Left ventricle myocardium superior (tissue), 1 donor: ENCODE measurements at places on chromosomes 11 and 22. TPM values are rescaled to one million over a fixed set of nuclear protein-coding genes. Genes with fewer than 3 reads are reported as not detected.
A peak's percentile ranks its signal among the peaks of the same experiment; 100 is the strongest.

DNA sequence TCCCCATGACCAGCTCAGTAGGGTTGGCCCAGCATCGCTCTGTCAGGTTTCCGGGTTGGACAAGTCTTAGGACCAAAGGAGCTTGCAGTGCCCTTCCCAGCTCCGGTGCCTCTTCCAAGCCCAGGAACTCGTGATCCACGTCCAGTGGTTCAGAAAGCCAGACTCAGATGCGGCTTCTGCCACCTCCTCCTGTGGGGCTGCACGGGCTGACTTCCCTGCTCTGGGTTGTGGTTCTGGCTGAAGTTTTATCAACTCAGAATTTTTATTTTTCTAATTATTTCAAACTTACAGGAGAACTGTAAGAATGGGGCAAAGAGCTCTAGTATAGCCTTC, 85.0 kb downstream of the BCR start:
- no peak for DNase-seq

GRCh38 chr11:125326126-125326525, 161.6 kb downstream of the PKNOX2 start:
- no peak for DNase-seq

The SUSD2 gene
- total RNA-seq = 3.3 TPM

- peak; percentile 74 for DNase-seq
Measured at GRCh38 chr22:36385491-36386350, 2.0 kb downstream of the MYH9 start.

- DNase-seq = no peak
Measured at GRCh38 chr11:6735306-6735705, 36.5 kb downstream of the OR2AG2 start.

DNA sequence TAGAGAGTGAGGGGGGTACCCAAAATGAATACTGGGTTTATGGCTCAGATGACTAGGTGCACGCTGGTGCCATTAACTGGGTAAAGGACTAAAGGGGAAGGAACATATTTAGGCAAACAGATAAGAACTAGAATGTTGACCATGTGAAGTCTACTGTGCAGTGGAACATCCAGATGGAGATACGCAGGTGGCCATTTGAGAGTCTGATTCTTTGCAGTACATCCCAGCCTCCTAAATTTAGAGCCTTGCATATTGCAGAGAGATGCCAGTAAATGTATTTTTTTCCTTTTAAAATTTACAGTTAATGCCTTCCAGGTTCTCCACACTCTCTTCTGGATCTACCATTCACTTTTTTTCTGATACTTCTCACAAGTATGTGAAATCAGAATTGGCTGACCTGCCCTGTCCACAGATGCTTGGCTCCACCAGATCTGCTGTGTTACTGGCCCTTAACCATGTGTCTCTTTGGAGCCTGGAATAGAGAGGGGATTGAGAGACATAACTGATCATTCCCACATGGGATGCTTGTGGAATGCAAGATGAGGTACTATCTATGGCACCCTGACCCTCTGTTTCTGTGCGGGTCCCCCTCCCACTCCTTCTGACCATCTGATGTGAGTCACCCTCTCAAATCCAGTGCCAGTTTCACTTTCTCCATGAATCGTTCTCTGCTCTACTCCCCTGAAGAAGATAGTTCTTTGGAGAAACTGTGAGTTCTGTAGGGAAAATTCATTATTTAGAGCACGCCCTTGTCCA, 77.0 kb upstream of the NCAM1 start:
- no peak for DNase-seq

DNA sequence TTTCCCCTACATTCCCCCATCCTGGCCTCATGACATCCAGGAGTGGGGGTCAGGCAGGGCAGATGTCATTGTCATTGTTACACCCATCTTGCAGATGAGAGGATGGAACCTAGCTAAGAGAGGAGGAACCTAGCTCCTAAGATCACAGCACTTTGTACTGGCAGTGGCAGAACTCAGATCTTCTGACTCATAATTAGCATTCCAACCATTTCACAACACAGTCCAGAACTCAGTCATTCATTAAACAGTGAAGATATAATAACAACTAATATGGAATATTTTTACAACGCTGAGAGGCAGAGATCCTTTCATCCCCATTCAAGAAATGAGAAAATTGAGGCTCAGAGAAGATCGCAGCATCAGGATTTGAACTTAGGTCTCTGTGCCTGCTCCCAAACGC, 127.8 kb downstream of the CHST1 start:
- no peak for DNase-seq

GRCh38 chr22:45640941-45641621, 30.6 kb upstream of the ATXN10 start:
- no peak for DNase-seq

- DNase-seq = no peak
Measured at GRCh38 chr11:28606930-28607329, 498.7 kb downstream of the METTL15 start.

The PRRG4 gene
- 0.62 TPM for total RNA-seq

The PICALM gene
- 122 TPM for total RNA-seq

The ZFPL1 gene
- 23.7 TPM for total RNA-seq

- no peak for DNase-seq
Measured at GRCh38 chr11:113651023-113651422, 55.1 kb downstream of the TMPRSS5 start.

The PAAF1 gene
- total RNA-seq = 13.7 TPM

DNA sequence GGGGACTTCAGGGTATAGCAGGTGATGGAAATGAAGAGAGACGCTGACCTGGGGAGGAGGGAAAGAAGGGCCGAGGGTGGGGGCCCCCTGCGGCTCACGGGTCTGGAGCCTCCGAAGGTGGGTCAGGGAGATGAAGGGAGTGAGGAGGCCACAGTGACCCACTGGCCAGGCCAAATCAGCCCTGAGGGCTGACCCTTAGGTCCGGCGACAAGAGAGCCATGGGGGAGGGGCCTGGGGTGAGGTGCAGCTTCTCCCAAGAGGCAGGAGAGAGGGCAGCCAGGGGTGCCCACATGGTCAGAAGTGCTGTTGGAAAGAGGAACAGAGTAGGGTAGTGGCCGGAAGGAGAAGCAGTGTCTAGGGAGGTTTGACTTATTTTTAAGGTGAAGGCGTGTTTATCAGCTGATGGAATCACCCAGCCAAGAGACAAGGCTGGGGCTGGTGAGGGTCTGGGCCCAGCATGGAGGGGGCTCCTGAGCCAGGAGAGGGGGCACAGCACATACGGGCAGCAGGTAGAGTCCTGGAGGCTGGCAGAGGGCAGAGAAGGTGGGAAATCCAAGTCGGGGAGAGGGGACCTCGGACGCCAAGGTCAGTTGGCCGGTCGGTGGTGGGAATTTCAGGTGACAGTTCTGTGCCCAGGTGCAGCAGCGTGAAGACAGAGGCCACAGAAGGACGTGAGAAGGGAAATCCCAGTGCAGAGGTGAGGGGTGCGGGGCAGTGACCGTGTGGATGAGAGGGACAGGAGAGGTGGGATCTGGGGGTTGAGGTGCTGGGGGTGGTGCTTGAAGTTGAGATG, 49.0 kb downstream of the LINC01488 start:
- DNase-seq = no peak

DNA sequence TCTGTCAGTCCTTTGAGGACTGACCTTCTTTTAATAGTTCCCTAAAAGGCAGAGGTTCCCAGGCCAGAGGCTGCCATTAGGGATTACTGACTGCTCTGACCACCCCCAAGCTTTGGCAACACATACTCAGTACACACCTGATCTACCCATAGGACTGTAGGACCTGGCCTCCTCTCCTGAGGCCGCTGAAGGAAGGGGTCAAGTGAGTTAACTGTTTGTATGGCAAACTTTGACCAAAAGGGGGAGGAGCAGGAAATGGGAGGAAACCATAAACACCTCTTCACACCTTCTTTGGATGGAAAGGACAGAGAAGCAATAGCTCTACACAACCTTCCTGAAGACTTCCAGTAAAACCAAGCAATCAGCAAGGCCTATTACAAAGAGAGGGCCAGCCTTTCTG, 104.0 kb downstream of the APOL5 start:
- no peak for DNase-seq

GRCh38 chr11:697811-698311, 2.2 kb downstream of the TMEM80 start:
- no peak for DNase-seq

The MIOX gene
- total RNA-seq = not detected

DNA sequence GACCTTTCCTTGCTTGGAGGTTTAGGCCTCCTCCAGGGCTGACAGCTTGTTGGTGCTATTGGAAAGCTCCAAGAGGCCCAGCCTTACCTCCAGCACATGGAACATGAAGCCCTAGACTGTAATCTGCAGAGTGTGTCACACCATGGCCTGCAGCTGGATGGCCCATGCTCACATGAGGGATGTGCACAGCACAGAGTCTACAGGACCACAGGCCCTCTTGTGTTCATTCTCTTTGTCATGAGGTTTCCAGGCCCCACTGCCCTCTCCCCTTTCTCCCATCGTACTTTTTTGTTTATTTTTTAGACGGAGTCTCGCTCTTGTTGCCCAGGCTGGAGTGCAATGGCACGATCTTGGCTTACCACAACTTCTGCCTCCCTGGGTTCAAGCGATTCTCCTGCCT, 10.0 kb downstream of the FADS1 start:
- no peak for DNase-seq

DNA sequence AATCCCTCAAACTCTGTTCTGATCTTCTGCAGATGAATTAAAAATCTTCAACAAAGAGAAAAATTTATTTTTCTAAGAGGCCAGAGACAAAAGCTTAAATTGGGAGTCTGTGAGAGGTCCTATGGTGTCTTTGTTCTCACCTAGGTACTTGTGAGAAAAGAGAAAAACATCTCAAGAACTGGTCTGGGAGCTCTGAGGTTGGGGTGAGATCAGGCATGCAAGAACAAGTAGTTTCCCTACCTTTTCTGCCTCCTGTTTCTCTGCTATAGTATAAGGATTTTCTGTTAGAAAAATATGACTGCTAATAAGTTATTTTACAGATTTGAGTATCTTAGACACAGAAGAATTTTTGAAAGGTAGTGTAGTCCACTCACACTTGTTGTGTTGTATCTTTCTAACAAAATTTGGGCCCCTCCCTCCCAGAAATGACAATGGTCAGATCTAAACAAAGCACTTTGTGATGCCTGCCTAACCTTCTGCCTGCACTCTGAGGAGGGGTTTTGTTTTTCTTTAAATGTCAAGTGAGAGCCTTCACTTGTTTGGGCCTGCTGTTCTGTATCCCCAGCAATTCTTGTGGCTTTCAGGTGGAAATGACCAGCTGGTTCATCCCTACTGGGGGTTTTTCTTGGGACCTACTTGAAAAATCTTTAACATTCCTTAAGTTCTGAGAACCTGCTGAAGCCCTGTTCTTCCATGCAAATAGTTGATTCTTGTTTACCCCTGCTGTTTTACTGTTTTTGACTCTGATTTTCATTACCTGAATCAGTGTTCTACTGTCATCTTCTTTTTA, 13.6 kb upstream of the OR51S1 start:
- no peak for DNase-seq

- DNase-seq = no peak
Measured at GRCh38 chr11:76008474-76008873, 193.5 kb downstream of the UVRAG start.
